ENCODE measurements at places on chromosomes 5 and 9.

DNA sequence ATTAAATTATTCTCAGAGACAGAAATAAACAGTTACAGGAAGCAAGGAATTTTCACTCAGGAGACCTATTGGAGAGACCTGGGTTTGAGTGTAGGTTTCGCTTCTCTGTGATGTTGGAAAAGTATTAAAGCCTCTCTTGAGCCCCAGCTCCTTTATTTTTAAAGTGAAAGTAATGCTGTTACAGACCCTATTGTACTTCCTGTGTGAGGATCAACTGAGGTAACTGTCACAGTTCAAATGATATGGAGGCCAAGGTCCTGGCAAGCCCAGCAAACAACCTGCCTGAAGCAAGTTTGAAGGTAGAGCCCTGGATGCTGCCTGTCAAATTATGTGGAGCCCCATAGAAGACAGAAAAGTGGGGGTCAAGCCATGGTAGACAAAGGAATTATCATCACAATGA lies 7.9 kb upstream of the HACD4 start:
- no peak for DNase-seq

- DNase-seq: no peak
Observed at GRCh38 chr5:173099461-173099860, 43.3 kb downstream of the CREBRF start.

DNA sequence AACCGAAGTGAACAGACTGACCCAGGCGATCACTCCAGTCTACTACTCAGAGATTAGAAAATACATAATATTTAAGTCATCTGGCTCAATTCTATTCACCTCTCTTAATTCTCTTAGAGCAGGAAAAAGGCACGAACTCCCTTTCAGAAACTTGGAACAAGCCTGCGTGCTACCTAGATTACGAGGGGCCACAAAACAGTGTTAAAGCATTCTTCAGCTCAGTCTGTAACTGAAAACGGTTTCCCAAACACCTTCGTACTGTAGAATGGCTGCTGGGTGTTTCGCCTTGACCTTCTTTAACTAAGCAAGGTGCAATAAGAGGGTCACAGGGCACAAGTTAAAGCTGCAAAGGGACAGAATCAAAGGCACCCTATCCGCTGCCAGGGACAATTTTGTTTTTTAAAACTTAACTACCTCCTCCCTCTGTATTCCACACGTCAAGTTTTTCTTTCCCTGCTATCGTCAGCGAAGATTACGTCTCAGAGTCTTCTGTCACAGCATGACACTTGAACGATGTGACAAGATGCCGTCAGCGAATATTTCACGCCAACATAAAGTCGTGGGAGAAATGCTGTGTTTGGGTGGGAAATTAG lies 687 bp downstream of the LYSMD3 start:
- no peak for DNase-seq

DNA sequence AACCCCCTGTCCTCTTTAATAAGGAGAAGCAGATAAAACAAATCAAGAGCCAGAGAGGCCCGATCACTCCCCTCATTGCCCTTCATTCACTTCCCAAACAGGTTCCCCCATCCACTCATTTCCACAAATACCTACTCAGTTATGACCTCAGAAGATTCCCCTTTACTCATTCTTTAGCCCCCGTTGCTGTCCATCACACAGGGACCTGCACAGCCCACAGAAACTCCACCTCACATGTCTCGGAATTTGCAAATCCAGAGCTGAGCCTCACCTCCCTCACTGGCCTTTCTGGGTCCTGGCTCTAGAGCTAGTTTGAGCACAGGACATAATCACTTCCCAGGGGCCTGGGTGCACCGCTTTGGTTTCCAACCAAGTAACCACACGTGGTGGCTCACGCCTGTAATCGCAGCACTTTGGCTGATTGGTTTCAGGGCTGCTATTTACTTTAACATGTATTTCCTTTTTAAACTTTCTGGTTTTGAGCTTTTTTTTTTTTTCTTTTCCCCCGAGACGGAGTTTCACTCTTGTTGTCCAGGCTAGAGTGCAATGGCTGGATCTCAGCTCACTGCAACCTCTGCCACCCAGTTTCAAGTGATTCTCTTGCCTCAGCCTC lies 17.8 kb downstream of the ATP6V0E1 start:
- no peak for DNase-seq

DNA sequence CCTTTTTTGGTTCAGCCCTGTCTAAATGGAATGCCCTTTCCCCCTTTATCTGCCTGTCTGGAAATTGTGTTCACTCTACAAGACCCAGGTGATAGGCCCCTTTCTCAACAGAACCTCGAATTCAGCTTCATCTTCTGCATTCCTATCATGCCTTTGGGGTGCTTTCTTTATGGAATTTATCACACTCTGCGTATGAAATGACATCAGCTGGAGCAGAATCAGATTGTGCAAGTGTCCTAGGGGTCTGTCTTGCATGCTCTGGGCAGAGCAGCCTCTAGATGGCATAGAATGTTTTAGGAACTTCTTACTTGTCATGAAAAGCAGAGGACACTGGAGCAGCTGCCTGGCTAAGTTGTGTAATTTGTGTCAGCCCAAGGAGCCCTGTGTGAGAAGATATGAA lies 84.9 kb downstream of the ISL1 start:
- DNase-seq: no peak

Measured in Peyer's patch (tissue), 4 donors.